ENCODE measurements at places on chromosomes 3 and 15. TPM values are rescaled to one million over a fixed set of nuclear protein-coding genes. Genes with fewer than 3 reads are reported as not detected.

The EXD1 gene
- total RNA-seq, result not detected

The TMEM108 gene
- total RNA-seq, result 17.4 TPM

The CTXN2 gene
- total RNA-seq, result 0.25 TPM

The AP3B2 gene
- total RNA-seq, result 2.5 TPM

DNA sequence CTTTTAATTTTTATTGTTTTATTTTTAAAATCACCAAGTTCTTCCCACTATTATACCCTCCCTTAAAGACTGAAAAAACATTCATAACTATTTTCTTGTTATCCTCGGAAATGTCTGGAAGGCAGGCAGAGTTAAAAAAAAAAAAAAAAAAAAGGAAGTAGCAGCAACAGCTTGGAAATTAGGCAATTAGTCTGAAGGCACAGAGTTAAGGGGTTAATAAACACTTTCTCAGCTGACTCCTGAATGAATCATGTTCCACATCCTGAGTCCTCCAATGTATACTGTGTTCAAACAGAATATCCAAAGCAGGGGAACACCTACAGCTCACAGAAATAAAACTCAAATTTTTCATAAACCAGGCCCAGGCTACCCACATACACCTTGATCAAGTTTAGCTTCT, 5.8 kb downstream of the HEXA start:
- H3K27ac ChIP-seq, result no peak overlapping the region
- peaks cover 13% of the 10 kb centered on the region for H3K36me3 ChIP-seq
- peaks cover 15% of the 10 kb centered on the region for H3K4me1 ChIP-seq
- DNase-seq, result no peak

GRCh38 chr3:55545995-55546394, 58.9 kb upstream of the WNT5A start:
- no peaks in the 10 kb centered on the region for H3K36me3 ChIP-seq
- no peak overlapping the region for H3K27ac ChIP-seq
- peaks cover 28% of the 10 kb centered on the region for H3K27me3 ChIP-seq
- no peak for DNase-seq
- H3K4me1 ChIP-seq, result peaks cover 36% of the 10 kb centered on the region
- no peak overlapping the region for H3K4me3 ChIP-seq

- H3K27me3 ChIP-seq, result no peaks in the 10 kb centered on the region
- DNase-seq, result no peak
- H3K4me1 ChIP-seq, result peaks cover 55% of the 10 kb centered on the region
- H3K27ac ChIP-seq, result no peak overlapping the region
- no peaks in the 10 kb centered on the region for H3K36me3 ChIP-seq
- H3K4me3 ChIP-seq, result no peak overlapping the region
These were observed 3.7 kb downstream of the ACVR2B start for GRCh38 chr3:38457111-38458003.

The CHRNB4 gene
- total RNA-seq, result 2.2 TPM

The C3orf70 gene
- 3.0 TPM for total RNA-seq

GRCh38 chr15:76034111-76034510, 21.9 kb upstream of the NRG4 start:
- no peaks in the 10 kb centered on the region for H3K36me3 ChIP-seq
- H3K4me3 ChIP-seq, result no peak overlapping the region
- H3K27me3 ChIP-seq, result no peaks in the 10 kb centered on the region
- H3K27ac ChIP-seq, result no peak overlapping the region
- no peak for DNase-seq
- no peaks in the 10 kb centered on the region for H3K4me1 ChIP-seq

- peak overlapping the region; percentile 96 for H3K27ac ChIP-seq
- no peaks in the 10 kb centered on the region for H3K27me3 ChIP-seq
- no peak for DNase-seq
- H3K4me3 ChIP-seq, result peak overlapping the region; percentile 35
- H3K4me1 ChIP-seq, result peaks cover 25% of the 10 kb centered on the region
These were observed 2.8 kb upstream of the FAM131A start for GRCh38 chr3:184334470-184335158.

The NR2E3 gene
- 1.2 TPM for total RNA-seq

- H3K27me3 ChIP-seq, result no peaks in the 10 kb centered on the region
- H3K36me3 ChIP-seq, result no peaks in the 10 kb centered on the region
- DNase-seq, result no peak
- H3K4me1 ChIP-seq, result no peaks in the 10 kb centered on the region
These were observed 162.8 kb downstream of the EPHA3 start for GRCh38 chr3:89270201-89270600.

- no peak overlapping the region for H3K27ac ChIP-seq
- H3K4me1 ChIP-seq, result peaks cover 4% of the 10 kb centered on the region
- no peaks in the 10 kb centered on the region for H3K36me3 ChIP-seq
These were observed 514.6 kb upstream of the MCTP2 start for GRCh38 chr15:93716615-93717231.

GRCh38 chr3:195038161-195038560, 232.8 kb downstream of the XXYLT1 start:
- peaks cover 23% of the 10 kb centered on the region for H3K4me1 ChIP-seq
- H3K27me3 ChIP-seq, result peaks cover 2% of the 10 kb centered on the region
- H3K36me3 ChIP-seq, result no peaks in the 10 kb centered on the region
- H3K4me3 ChIP-seq, result no peak overlapping the region
- no peak overlapping the region for H3K27ac ChIP-seq
- no peak for DNase-seq

The GOLGA6L7 gene
- not detected for total RNA-seq

DNA sequence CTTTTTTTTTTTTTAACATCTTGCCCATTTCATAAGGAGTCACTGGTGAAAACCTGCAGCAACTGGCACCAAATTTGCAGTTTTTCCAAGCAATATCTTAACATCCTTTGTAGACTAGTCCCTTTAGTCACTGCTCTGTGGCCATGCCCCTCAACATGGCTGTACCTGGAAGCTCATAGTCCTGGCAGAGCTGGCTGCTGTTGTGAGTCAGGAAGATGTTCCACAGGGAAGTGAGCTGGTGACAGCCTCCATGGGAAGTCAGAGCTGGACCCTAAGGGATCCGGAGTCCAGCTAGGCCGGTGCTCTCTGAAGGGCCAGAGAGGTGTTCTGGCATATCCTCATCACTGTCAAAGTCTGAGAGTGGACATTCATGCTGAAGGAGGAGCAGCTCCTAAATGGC, 99.3 kb upstream of the ZBED2 start:
- H3K4me3 ChIP-seq, result no peak overlapping the region
- DNase-seq, result no peak
- no peaks in the 10 kb centered on the region for H3K36me3 ChIP-seq
- no peaks in the 10 kb centered on the region for H3K27me3 ChIP-seq
- no peak overlapping the region for H3K27ac ChIP-seq

All from mesothelial cell of epicardium (in vitro differentiated cells).